ENCODE measurements at places on chromosomes 2 and 18.

DNA sequence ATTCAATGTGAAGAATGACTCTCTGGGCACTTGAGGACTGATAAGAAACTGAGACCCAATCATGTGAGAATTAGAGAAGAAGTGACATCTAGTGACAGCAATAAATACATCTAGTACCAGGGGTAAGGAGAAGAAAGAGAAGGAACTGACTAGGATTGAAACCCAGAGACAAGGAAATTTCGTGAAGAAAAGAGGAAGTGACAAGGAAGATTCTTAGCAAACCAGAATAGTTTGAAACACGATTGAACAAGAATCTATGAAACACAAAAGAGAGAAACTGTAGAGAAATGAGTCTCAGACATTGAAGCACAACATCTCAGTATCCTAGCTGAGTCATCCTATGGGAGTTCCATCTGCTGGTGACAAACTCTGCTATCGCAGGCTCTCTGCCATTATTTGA is 571.9 kb upstream of the PKDCC start:
- DNase-seq = no peak

DNA sequence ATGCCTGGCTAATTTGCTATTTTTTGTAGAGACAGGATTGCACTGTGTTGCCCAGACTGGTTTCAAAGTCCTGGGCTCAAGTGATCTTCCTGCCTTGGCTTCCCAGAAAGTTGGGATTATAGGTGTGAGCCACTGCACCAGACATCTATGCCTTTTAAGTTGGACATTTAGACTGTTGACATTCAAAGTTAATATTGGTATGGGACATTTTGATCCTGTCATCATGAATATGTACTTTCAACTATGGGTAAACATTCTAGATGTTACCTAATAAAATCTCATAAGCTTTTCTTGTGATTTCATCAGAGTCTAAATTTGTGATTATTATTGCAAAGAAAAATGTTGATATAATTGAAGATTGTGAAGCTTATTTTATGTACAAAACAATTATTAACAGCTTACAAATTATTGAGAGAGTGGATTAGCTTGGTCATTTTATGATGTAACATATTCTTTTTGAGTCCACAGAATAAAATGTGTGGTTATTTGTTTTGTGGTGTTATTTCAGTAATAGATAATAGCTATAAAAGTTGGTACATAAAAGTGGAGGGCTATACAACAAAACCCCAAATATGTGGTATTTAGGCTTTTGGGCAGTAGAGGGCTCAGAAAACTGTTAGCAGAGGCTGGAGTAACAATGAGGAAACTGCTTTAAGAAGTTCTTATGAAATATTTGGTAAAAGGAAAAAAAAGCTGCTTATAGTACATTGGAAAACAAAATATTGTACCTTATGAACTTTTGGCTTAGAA is 41.4 kb downstream of the STARD6 start:
- DNase-seq = no peak

DNA sequence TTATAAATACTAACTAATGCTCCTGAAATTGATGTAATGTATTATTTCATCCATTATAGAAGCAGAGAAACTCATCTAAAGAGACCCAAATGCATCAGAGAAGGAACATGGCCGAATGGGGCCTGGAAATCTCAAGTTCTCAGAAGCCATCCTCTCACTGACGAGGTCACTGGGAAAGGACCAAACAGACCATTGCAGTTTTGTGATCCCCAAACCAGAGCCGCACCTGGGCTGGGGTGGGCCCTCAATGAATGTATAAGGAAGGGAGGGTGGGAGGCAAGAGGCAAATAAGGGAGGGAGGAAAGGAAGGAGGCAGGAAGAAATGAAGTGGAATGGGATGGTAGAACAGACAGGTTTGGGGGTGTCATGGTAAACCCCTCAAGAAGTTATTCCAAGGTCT is 245.3 kb upstream of the ID2 start:
- DNase-seq = no peak

GRCh38 chr18:58882686-58883085 is 18.0 kb downstream of the ZNF532 start:
- DNase-seq = no peak

DNA sequence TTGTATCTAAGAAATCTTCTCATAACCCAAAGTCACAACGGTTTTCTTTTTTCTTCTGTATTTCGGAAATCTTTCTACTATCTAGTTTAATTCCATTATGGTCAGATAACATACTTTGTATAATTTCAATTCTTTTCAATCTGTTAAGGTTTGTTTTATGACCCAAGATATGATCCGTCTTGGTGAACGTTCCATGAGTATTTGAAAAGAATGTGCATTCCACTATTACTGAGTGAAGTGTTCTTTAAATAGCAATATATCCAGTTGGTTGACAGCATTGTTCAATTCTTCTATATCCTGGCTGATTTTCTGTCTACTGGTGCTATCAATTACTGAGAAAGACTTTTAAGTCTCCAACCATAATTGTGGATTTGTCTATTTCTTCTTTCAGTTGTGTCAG is 414.5 kb downstream of the TNS1 start:
- no peak for DNase-seq

DNA sequence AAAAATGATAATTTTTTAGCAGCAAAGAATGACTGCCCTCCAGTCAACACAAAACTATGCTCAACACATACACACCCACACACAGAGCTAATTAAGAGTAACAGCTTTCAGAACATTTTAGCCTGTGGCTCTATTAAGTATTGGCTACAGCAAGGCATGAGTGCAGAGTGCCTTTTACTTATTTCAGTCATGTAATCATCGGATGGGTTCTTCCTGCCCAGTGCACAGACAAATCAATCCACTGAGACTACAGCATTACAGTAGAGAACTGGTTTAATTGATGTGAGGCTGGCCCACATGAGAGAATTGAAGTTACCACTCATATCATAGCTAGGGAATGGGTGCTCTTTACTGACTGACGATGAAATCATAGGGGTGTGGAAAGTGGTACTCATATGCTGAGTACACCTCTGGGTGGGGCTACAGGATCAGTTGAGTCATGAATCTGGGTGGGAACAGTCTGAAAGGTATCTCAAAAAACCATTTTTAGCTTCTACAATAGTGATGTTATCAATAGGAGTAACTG is 241.0 kb downstream of the FSIP2 start:
- no peak for DNase-seq

DNA sequence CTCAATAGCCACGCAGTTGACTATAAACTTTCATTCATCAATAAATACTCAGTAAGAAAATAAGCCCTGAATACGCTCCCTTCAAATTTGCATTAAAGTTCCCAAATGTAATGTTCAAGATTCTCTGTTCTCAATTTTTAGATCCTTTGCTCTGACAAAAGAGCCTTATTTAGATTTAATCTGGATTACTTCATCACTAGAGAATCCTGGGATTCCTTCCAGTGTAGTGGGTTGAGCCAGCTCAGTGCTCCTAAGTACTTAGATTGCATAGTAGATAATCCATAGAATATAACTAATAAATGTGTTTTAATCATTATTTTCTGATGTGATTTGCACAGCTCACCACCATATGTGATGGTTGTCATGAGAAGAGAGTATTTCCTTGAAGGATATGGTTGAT is 1286.2 kb downstream of the SUCLG1 start:
- no peak for DNase-seq

- no peak for DNase-seq
Observed at GRCh38 chr2:27236136-27236535, 19.0 kb downstream of the CAD start.

DNA sequence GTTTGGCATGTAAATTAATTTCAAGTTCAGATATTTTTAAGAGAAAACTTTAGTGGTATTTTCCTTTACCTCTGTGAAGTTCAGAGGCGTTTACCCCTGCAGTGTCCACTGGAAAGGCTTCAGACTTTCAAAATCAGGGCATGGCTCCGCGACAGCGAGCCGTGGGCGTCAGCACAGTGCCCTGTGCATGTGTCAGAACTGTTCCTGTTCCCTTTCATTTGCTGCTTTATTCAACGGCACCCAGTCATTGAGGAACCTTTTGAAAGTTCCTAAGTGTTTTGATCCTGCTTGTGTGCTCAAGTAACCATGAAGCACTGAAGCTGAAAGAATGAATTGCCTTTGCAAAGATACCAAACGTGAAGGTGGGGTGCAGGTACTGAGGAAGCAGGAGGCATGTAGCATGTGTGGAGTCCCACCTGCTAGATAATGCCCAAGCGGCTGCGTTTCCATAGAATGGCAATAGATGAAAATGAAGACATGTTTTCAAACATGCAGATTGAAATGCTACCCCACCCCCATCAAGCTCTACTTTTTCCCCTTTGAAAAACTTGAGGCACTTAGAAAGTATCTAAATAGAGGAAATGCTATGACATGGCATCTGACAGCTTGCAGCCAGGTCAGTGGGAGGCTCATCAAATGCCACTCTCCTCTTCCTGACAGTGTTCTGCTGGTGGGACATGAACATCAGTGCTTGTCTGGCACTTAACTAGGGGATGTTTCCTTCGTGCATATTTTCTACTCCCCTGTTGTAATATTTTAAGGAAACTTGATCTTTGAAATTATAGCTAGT is 148.6 kb downstream of the ZNF236 start:
- DNase-seq = no peak

All from T-helper 22 cell (primary cell).